ENCODE measurements at places on chromosomes 5 and 9.

- no peak for DNase-seq
These were observed 100.6 kb downstream of the ANGPTL2 start for GRCh38 chr9:127021664-127022363.

DNA sequence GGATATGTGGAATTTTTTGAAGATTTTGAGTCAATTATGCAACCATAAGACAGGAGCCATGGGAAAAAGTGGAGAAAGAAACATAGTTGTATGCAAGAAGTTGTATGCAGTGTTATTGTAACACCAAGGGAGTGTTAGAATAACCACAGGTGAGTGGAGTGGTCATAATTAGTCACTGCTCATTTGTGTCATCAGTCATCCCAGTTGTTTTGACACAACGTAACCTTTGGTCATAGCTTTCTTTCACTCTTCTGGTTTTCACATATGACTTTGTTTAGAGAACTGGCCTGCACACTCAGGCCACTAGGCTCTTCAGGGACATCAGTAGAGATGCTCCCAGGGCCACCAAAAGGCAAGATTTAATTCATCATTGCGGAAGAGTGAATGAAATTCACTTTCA is 158.7 kb upstream of the HMHB1 start:
- DNase-seq = no peak

DNA sequence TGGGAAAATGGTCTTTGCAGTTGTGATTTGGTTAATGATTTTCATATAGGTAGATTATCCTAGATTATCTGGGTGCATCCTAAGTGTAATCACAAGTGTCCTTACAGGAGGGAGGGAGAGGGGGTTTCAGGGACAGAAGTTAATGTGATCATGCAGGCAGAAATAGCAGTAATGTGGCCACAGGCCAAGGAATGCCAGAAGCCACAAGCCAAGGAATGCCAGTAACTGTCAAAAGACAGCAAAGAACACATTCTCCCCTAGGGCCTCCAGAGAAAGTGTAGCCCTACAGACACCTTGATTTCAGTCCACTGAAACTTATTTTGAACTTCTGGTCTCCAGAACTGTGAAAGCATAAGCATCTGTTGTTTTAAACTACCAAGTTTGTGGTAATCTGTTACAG is 2074.5 kb downstream of the MAT2B start:
- DNase-seq = no peak

DNA sequence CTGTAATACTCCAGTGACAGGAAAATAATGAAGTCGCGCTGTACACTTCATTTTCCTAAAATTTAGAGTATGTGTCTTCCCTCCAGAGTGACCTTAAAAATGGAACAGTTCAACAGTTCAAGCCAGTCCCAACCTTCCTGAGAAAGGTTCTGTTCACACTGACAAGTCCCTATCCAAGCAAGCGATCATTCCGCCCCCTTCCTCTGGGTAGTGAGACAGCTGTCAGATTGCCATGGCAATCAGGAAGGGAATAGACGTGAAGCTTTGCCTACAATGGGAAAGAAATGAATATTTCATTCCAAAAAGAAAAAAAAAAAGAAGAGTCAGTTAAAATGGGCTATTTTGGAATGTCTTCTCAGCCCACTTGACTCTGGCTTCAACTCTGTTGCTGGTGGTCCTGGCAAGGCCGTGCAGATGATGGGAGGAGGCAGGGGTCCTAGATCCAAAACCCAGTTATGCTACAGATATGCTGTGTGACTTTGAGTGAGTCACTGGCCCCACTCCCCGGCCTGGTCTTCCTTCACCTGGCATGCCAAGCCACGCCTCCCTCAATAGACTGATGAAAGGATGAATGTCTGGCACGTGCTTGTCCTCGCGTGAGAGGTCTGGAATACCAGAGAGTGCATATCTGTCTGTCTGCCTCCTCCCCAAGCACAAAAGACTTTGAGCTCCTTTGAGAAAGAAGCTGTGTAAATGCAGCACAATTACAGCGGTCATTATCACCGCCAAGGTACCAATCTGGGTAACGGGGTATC is 165.8 kb upstream of the WWC1 start:
- no peak for DNase-seq

GRCh38 chr9:105275111-105275510 is 30.7 kb downstream of the SLC44A1 start:
- DNase-seq = no peak
